Lower leg skin (tissue), 4 donors: ENCODE measurements at places on chromosomes 3 and 15. TPM values are rescaled to one million over a fixed set of nuclear protein-coding genes. Genes with fewer than 3 reads are reported as not detected.

- DNase-seq = no peak
These were observed 8.0 kb downstream of the PIK3CA start for GRCh38 chr3:179156170-179156569.

GOLGA8R gene
- total RNA-seq = 0.91 TPM

GRCh38 chr3:57864853-57865252, 108.7 kb downstream of the SLMAP start:
- no peak for DNase-seq

- DNase-seq = no peak
These were observed 6.3 kb upstream of the PARP14 start for GRCh38 chr3:122674339-122674738.

DNA sequence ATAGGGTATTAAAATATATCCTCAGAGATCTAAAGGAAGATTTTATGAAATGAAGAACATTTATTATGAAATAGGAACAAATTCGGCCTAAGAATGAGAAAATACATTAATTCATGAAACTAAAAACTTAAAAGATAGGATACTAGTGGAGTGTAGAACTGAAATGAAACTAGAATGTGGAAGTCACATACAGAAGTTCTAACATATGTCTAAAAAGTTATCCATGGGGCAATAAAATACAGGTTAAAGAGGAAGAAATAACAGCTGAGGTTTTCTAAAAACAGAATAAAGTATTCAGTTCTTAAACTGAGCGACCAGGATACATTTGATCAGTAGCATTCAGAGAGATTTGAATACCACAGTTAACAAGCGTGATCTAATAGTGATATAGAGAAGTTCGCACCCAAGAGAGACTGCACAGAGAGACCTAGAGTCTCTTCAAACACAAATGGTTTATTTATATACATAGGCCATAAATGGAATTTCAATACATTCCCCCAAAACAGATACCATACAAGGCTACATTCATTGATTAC, 85.9 kb downstream of the FEZF2 start:
- DNase-seq = no peak

GRCh38 chr15:82137261-82137660, 91.4 kb upstream of the MEX3B start:
- no peak for DNase-seq

GRCh38 chr3:60250206-60250605, 1001.0 kb downstream of the FHIT start:
- DNase-seq = no peak

- no peak for DNase-seq
These were observed 56.2 kb upstream of the AKAP13 start for GRCh38 chr15:85324202-85324601.

GRCh38 chr3:24736701-24737100, 242.1 kb upstream of the THRB start:
- no peak for DNase-seq

DNA sequence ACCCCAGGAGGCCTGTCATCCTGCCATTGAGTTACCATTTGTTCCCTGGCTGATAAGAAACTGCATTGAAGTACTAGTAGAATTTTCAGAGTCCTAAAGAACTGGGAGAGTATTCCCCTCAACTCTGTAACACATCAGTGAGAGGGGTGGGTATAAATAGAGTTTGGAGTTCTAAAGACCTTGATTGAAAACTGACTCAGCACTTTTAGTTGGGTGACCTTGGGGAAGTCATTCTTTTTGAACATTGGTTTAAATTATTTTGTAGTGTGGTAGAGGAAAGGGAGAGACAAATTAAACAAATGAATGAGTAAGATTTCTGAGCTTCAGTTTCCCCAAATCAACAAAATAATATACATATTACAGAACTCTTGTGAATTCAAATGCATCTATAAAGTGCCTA, 344.5 kb upstream of the THBS1 start:
- no peak for DNase-seq

GRCh38 chr3:167976516-167977361, 119.0 kb downstream of the GOLIM4 start:
- DNase-seq = no peak
